ENCODE measurements at places on chromosomes 1 and 21.

GRCh38 chr1:211247921-211248320 is 11.2 kb upstream of the RCOR3 start:
- no peak for DNase-seq

- peak; percentile 99 for DNase-seq
Measured at GRCh38 chr1:24744911-24745710, at the start of gene CLIC4. TSS of gene CLIC4 (plus strand) at chr1:24745447. CDS start at chr1:24745554, 107 bp downstream.

DNA sequence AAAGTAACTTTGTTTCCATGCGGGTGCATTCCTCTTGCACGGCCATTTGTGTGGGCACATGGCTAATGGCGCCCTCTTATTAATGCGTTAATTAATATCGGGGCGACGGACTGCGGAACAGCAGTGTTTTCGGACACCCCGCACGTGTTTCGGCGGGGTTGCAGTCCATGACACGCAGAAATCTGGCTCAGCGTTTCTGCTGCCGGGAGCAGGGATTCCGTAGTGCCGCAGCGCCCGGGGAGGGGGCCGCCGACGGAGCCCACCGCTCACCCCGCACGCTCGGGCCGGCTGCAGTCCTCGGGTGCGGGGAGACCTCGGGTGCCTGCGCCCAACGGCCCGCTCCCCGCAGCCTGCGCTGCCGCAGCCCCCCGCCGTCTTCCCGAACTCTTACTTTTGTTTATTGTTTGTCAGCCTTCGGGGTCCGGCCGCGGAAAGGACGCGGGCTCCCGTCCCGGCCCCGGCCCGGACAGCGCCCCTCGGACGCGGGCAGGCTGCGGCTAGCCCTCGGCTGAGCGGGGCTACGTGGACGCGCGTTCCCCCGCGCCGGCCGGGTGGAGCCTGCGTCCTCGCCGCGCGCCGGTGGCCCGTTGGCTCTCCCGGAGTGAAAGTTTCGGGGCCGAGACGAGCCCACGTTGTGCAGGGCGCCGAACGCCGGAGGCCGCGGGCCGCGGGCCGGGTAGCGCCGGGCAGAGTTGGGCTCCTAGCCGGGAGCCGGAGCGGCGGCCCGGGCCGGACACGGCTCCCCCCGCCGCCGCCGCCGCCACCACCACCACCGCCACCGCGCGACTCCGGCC is 849 bp downstream of the NFIA start:
- DNase-seq, result peak; percentile 18

DNA sequence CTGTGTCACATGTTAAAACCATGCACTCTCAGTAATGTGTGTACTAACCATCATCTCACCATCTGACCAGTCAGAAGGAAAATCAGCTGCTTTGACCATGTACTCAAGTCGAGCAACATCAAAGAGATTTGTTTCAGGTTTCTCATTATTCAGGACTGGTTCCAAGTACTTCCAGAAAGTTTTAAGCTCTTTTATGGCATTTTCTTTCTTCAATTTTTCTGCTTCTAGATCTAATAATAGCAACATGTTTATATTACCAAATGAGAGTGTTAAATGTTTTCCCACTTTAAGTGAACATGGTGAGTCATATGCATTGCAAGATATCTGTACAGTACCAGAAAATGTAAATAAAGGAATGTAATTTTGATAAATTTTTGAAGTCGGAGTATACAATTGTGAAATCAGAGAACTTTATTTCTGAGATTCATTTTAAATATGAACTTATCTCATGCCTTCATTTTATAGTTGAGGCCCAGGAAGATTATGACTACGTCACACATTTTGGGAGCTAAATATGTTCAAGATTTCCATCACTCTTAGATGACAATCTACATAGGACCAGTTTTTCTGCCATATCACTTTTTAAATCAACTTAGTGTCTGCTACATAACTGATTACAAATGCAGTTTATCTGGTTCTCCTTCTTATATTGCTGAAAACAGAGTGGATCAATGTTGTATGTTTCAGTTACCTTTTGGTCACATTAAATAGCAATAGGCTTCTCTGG is 87.2 kb downstream of the SPAG17 start:
- DNase-seq, result no peak

DNA sequence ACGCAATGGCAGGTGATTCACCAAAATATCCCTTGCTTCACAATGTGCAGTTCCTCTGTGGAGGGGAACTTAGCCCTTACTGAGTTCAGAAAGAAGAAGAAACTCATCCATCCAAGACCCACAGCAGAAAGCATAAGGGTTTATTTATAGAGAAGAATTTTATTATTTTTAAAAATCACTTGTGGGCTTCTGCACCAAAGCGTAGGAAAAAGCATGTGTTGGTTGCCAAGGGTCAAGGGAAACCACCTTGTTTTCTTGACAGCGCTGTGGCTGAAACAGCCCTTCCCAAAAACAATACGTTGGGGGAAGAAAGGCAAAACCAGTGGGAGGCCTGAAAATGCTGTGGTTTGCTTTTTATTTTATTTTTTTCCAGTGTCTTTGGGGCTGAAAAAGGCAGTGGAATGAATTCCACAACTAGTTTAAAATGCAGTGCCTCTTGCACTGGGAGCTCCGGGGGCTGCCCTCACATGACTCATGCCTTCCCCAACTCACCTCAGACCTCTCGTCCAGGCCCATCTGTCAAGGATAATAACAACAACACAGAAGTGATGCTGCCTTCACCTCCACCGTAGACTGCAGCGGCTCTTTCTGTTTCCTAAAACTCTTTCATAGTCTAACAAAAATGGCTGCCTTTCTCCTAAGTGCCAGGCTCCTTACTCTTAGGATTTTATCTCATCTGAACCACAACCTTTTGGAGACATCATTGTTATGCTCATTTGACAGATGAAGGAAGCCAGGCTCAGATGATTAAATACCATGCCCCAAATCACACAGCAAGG is 224.2 kb upstream of the JUN start:
- no peak for DNase-seq

- DNase-seq, result no peak
Measured at GRCh38 chr1:21651214-21652042, 17.7 kb downstream of the RAP1GAP start.

GRCh38 chr1:228668553-228669241 is 66.6 kb upstream of the RHOU start:
- no peak for DNase-seq

DNA sequence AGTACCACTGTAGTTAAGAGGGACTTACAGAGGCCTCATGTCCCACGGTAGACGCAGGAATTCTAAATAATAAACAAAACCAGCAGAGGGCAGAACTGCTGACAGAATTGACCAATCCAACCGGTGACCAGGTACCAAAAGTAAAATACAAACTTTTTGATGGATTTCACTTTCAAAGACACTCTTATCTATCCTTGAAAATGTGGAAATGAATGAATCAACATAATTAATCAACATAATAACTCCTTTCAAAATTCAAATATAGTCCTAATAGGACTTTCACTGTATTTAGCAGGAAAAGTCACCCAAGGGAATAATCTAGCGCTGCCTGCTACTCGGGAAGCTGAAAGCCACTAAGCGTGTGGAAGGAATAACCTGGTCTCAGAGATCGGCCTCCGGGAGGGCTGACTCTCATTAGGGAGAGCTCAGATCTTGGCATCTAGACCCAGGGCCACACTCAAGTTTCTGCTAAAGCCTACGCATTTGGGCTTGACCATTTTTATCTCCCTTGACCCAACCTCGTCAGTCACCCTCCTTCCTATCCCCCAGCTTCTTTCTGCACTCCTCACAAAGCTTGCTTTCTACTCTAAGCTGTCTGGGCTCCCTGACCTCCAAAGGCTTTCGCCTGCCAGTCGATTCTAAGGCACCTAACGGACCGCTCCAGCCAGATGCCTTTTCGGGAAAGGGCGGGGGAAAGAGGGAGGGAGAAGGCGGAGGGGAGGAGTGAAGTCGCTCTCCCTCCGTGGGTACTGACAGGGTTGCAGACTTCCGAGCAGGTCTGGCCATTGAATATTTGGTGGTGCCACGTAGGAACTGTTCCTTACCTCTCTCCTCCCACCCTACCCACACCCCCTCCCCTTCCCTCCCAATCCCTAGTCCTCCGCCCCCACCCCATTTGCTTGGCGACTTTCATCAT is 1.6 kb downstream of the COL11A1 start:
- DNase-seq, result peak; percentile 25

- no peak for DNase-seq
Measured at GRCh38 chr1:204947338-204947737, 76.7 kb downstream of the NFASC start.

- DNase-seq, result no peak
Measured at GRCh38 chr1:175171036-175171913, 21.3 kb downstream of the KIAA0040 start.

GRCh38 chr1:67376381-67376780 is 53.8 kb downstream of the SERBP1 start:
- DNase-seq, result no peak

DNA sequence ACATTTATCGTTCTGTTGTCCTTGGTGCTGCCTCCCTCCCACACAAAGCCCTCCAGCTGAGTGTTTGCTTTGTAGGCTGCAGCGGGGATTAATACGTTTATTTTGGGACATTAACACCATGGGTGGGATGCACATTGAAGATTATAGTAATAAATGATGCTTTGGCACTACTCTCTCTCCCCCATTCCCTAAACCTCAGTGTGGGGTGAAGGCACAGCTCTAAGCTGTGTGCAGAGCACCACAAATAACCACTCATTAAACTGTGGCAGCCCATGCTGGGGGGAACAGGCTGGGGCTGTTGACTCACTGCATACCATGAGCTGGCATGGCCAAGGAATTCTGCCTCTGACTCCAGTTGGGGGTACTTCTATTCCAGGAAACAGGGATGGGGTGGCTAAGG is 7.7 kb downstream of the PCP4L1 start:
- DNase-seq, result no peak

DNA sequence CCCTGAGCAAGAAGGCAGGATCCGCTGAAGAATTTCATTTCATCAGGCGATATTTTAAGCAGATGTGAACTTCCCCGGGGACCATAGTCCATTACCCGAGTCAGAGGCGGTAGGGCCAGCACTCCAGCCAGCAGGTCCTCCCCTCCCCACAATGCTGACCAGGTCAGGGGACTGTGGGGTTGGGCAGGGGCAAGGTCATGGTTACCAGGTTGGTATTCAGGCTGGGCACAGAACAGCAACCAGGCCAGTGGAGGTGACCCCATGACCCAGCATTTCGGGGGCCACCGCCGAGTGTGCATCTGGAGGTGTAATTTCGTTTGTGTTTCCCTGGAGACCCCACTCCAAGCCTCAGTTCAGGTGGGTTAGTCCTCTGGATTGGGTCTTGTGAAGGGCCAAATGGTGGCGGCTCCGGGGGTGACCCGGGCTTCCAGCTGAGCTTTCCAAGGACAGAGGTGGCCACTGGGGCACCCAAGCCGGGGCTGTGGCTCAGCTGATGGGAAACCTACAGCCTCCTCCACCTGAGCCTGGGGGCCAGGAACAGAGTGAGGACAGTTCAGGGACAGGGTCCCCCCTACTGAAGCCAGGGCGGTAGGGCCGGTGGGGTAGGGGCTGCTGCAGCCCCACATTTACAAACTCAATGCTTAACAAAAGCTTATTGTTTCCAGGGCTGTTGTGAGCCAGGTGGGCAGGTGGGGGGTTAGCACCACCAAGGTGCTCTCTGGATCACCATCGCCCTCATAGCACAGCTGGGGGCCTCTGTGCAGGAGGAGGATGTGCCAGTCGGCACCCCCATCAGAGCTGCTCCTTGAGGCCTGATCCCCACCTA is 2.8 kb downstream of the PRDM16 start:
- no peak for DNase-seq

DNA sequence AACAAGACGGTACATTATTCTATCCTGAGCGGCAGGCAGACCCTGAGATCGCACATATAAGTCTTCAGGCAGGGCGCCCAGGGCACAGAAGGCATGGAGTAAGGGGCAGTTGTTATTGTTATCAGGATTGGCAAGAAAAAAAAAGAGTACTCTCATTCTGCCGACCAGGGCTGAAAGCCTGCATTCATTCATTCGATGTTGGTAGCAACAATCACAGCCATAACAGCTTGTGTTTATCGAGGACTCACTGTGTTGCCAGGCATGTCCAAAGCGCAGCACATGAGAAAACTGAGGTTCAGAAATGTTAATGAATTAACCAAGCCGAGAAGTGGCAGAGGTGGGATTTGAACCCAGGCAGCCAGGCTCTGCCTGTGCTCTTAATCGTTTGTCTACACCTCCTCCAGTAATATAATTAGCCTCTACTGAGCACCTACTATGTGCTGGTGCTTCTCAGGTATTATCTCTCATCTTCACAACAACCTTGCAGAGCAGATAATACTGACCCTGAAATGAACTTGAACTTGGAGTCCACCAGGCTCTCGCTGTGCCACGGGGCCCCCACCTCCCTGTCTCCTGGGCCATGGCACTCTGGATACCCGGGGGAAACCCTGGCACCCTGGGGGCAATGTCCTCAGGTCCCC is 56.2 kb downstream of the TAS1R2 start:
- DNase-seq, result no peak

GRCh38 chr1:47506053-47506452 is 68.2 kb downstream of the FOXD2 start:
- no peak for DNase-seq

All from OCI-LY7 (cell line).